ENCODE measurements at places on chromosomes 1 and 21.

- DNase-seq = no peak
These were observed 9.3 kb downstream of the CHML start for GRCh38 chr1:241630899-241631298.

GRCh38 chr1:88228114-88228513 lies 456.0 kb upstream of the PKN2 start:
- no peak for DNase-seq

GRCh38 chr1:24926563-24927249 lies 3.4 kb downstream of the RUNX3 start:
- DNase-seq = peak; percentile 33

- no peak for DNase-seq
These were observed 47.7 kb downstream of the PGM1 start for GRCh38 chr1:63640633-63641567.

GRCh38 chr1:10939654-10940450 lies 72.6 kb upstream of the TARDBP start:
- peak; percentile 26 for DNase-seq

GRCh38 chr1:41952208-41952607 lies 33.5 kb upstream of the HIVEP3 start:
- no peak for DNase-seq

GRCh38 chr1:165828669-165829329 lies 1.4 kb downstream of the UCK2 start:
- DNase-seq = peak; percentile 89

- DNase-seq = peak; percentile 53
These were observed 393.5 kb downstream of the SMYD3 start for GRCh38 chr1:246113555-246114095.

GRCh38 chr1:94250341-94250740 lies 13.0 kb upstream of the ARHGAP29 start:
- no peak for DNase-seq

DNA sequence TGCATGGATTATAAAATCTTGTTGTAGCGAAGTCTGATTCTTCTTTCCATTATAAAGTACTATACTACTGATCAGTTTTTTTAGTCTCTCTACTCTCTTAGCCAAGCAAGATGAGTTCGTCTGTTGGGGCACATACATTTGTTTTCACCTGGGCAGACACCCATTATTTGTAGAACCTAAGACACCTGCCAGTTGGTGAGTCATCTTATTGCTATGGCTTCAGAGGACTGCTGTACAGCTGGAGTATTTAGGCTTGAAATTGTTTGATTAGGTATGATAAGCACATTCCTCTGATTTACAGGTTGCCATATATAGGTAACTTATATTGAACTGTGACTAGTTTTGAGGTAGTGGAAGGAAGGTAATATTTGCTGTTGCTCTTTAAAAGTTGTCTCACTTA lies 17.2 kb downstream of the RBM15 start:
- DNase-seq = no peak

DNA sequence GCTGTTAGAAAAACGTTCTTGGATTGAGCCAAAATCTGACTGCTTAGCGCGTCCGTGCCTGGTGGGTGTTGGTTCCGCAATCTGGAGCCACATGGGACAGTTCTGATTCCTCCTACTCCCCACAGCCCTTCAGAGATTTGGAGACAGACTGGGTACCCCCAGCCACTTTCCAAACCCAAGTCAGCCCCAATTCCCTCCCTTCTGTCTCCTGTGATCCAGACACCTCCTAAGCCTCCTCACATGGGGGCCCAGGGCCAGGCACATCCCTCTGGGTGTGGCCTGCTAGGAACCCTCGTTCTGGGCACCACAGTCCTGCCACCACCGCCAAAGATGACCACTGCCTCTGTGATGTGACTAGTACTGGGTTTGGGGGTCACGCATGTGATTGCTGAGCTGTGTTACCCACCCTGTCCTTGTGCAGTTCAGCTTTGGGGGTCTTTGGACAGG lies 4.8 kb downstream of the PLA2G5 start:
- DNase-seq = no peak
